D341Med (cell line): ENCODE measurements at places on chromosomes 12 and 14.

- peak; percentile 33 for DNase-seq
Observed at GRCh38 chr12:87274594-87275245, 754.5 kb downstream of the C12orf50 start.

GRCh38 chr14:76754586-76754985 lies 6.7 kb upstream of the VASH1 start:
- peak; percentile 4 for DNase-seq

DNA sequence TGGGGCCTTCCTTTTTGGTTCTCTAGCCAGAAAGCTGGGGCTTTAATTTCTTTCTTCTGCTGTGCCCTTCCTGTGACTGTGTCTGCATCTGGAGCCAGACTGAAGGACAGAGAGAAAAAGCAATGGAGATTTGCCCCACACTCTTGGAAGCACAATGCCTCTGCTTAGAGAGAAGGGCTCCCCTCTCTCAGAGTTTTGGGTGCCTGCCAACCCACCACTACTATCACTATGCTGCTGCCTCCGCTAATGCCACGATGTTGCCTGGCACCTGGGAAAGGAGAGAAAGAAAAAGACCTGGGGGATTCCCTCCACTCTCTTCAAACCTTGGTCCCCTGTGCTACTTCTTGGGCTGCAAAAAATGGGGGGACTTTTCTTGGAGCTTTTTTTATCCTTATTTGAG lies 52.6 kb downstream of the TMEM260 start:
- no peak for DNase-seq

DNA sequence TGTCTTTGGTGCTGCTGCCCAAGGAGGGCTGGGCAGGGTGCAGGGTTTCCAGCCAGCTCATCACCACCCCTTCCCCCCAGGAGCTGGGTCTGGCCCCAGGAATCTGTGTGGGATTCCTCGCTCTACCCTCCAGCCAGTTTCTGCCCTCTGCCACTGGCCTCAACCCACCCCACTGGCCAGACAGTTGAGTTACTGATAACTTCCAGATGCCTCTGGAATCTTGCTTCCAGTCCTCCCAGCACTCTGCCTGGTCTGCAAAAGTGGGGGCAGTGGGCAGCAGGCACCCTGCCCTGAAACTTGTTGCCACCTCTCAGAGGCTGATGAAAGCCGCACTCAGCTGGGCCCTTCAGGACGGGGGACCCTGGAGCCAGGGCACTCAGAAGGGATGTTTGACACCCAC lies 20.1 kb upstream of the TBX3 start:
- DNase-seq = no peak

GRCh38 chr12:93448796-93449195 lies 7.0 kb upstream of the UBE2N start:
- DNase-seq = no peak

DNA sequence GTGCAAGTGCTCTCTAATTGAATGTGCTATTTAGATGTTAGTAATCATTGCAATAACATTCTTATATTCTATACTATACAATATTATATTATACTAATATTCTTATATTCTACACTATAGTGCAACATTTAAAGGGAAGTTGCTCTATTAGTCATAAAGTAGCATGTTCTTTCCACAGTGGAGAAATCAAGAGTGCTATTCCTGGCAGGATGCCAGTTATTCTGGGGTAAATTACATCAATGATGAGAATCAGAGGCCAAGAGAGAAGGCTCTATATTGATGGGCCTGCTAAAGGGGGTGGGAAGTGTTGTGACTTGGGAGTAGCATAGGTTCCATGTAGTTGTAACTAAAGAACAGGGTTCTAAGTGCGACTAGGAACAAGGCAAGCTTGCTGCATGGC lies 121.5 kb downstream of the SLC15A5 start:
- no peak for DNase-seq

GRCh38 chr12:56150563-56150962 lies 1.8 kb upstream of the MYL6B start:
- DNase-seq = no peak

DNA sequence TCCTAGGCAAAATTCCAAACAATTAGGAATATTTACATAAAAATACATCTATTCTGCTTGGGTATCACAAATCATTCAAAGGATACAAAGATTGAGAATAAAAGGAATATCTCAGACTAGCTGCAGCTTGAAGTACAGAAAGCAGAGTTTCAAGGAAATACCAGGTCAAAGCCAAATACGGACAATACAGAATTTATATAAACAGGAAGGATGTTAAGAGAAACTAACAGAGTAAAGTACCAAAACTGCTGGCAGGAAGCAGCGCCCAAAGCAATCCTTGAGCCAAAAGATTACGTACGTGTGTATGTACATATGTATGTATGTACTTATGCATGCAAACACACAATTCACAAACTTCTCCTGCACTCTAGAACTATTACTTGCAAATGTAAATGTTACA lies 86.6 kb downstream of the PPP1R12A start:
- DNase-seq = no peak

DNA sequence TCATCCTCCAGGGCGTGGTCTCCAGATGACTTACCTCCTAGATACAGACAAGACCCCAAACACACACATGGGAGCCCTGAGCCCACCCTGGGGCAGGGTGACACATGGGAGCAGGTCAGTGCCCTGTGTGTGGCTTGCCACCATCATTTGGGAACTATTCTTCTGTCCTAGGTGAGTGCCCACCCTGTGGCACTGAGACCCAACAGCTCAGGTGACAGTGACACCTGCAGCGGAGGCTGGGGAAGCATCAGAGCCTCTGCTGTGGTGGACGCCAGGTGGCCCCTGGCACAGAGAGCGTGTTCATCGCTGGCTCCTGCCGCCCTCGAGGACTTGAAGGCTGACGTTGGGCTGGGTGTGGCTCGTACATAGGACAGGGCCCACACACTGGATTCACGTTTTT lies 23.0 kb downstream of the SFSWAP start:
- no peak for DNase-seq

- DNase-seq = no peak
Observed at GRCh38 chr12:45232756-45233372, 17.0 kb downstream of the ANO6 start.

DNA sequence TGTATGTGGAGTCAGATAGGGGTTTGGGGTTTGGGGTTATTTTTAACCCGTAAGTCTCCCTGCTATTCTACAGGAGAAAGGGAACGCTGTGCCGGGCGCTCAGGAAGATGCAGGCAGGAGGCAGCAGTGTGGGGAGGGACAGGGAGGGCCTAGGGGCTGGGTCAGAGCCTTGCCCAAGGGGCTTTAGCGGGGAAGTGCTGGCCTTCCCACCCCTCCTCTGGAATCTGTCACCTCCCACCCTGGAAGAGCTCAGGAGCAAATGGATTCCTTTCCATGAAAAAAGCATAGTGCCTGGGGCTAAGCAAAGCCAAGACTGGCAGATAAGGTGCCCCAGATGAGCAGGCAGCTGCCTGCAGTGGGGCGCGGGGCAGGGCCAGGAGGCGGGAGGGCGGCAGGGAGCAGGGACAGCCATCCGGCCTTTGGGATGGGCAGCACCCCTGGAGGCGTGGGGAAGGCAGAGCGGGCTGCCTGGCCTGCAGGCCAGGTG lies 7.3 kb upstream of the INF2 start:
- DNase-seq = no peak

DNA sequence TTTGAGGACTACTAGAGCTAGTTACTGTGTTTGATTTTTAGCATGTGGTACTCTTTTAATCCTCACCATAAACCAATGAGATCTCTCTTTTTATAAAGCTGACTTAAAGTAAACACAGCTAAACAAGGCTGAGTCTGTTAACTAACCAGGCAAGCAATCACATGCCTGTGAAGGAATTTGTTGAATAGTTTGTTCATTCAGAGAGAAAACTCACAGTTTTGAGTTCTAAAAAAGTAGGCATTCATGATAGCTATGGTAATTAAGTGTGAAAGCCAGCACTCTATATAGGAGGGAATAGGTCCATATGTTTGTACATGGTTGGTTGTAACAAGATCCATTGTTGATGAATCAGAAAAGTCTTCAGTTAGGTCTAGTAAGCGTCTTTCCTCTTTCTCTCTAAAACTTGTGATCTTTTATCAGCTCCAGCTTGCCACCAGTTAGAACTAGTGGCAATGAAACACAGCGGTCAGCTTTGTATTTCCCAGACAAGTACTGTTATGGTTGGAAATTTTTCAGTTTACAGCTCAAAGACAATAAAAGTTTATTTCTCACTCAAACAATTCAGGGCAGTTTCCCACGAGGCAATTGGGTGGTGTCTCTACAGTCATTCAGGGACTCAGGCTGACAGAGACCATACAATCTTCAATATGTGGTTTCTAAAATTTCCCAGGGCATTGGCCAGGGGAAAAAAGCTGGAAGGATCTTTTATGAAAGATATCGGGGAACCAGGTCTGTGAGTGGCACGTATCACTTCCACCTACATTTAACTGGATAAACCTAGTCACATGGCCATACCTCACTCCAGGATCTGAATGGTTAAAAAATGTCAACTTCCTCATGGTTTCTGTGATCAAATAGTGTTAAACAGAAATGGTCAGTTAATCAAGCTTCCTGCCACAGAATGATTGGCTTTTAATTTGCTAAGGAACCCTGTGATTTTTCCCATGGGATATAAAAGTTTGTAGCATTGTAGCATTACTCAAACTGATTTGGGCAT lies 203.1 kb downstream of the KIF21A start:
- DNase-seq = no peak

DNA sequence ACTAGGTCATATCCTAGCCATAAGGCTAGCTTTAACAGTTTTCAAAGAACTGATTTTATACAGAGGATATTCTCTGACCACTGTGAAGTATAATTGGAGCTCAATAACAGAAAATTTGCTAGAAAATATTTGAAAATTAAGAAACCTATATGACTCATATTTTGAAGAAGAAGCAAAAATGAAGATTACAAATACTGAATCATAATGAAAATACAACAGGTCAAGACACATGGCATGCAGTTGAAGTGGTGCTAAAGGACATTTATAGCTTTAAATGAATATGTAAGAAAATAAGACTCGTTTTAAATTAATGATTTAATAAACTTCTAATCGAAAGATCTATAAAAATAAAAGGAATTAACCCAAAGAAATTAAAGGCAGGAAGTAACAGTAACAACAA lies 1234.6 kb downstream of the SLC16A7 start:
- DNase-seq = no peak

DNA sequence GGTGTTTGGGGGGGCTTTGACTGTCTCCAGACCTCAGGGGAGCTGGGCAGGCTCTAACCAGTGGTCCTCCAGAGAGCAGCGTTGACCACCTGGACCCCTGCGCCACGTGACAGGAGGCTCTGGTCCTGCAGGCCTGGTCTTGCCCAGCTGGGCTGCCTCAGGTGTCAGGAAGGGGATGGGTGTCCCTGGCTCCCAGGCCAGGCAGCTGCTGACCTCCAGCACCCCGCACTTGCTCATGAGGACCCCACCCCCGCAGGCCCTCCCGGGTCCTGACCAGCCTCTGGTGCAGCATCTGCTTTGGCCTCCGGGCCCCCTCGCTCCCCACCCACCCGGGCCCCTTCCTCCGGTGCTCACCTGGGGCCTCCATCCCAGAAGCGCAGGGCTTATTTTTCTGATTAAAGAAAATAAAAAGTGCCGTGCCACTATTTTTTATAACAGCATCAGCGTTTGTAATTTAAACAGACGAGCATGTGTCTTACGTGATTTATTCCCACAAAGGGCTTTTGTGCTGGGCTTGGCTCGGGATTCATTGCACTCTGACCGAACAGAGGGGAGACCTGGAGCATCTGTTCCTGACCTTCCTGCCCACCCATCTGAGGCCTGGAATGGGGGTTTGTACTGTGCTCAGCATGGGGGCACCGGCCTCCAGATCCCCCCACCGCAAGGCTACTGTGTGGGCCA lies 21.7 kb downstream of the FBRSL1 start:
- DNase-seq = no peak

GRCh38 chr12:130880411-130880885 lies 8.6 kb downstream of the RAN start:
- no peak for DNase-seq

DNA sequence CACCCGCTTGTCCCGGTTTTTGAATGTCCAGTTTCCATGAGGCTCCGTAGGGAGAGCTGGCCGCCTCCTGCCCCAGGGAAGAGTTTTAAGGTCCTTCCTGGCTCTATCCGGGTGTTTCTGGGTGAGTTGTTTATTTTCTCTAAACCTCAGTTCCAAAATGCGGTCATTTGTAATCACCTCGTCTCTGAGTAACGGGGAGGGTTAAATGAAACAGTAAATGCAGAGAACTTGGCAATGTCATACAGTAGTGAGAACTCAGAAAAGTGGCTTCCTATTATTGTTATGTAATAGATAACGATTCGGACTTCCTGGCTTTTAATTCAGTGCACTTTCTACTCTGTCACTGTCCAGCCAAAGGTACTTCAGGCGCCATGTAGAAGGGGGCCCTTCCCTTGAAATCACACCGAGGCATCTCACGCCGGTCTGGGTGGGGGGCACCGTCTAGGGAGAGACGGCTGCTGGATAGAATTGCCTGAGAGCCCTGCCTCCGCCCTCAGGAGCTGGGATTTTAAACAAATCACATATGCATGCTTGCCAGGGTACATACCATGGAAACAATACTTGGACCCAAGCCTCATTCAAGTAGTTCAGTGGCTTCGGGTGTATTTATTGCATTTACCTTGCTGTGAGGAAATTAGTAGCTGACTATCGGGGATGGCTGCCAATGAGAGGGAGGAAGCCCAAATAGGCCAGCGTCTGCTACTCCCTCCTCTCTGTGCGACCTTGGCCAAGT lies 26.4 kb downstream of the NOS1 start:
- DNase-seq = no peak

- no peak for DNase-seq
Observed at GRCh38 chr14:73861073-73861472, 9.4 kb downstream of the PTGR2 start.

DNA sequence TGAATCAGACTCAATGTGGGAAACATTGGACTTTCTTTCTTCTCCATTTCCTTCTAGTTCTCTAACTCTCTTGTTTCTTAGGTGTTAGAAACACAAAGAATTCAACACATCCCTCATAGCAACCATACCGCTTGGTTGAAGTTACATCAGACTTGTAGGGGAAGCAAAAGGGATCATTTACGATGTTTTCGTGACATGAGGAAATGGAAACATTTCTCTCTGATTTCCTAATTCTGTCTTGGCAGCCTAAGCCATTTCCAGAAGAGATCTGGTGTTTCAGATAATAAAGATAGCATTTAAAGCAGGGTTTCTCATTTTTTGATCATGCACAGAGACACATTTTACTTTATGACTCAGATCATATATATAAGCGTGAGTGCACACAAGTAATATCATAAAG lies 202.0 kb downstream of the TMEM132C start:
- no peak for DNase-seq

GRCh38 chr12:6778574-6779550 lies 6.5 kb downstream of the LAG3 start:
- peak; percentile 92 for DNase-seq

DNA sequence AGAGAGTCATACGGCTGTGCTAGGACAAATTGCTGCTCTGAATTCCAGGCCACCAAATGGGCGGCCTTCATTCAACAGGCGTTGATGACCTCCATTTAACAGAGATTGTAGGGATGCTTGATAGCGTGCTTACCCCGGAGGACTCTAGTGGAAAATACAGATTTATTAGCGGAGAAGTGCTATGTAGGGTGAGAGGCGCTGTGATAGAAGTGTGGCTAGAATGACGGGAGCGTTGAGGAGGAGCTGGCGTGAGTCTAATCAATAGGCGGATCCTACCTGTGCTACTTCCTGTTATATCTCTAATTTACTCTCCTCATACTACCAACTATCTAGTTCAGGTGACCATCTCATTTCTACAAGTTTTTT lies 668 bp downstream of the MRPS35 start:
- no peak for DNase-seq
